Activated T-cell treated with anti-CD3 and anti-CD28 coated beads, Interleukin-2, amount 50 U/mL, for 72 hours (primary cell): ENCODE measurements at places on chromosomes 12 and 14.
A peak's percentile ranks its signal among the peaks of the same experiment; 100 is the strongest.

- H3K4me1 ChIP-seq, result peaks cover 92% of the 10 kb centered on the region
- no peaks in the 10 kb centered on the region for H3K27me3 ChIP-seq
- H3K27ac ChIP-seq, result peak overlapping the region; percentile 88
- peak overlapping the region; percentile 97 for H3K4me3 ChIP-seq
Measured at GRCh38 chr14:61705017-61705416, 9.7 kb downstream of the HIF1A start.

DNA sequence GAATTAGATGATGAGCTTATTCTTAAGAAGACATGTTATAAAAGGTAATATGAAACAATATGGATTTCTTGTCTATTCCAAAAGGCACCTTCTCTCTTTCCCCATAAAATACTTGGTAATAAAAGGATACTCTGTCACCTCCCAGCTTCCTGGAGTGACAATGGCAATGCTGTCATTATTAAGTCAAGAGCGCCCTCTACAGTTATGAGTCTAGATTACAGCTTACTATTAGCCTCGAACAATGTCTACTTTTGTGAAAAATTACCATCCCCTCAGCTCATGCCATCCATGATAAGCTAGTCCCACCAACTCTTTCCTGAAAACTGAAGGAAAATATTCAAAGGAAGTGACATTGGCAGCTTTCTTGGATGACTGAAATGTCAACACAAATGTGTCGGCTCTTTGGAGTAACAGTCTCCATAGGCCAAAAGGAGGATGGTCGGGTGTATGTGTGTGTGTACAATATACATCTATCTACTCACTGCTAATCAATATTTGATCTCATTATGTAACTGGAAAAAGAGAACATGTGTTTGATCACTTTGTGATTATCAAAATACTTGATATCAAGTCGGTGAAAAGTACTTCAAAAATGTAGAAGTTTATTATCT is 48.7 kb upstream of the CDKN3 start:
- H3K4me3 ChIP-seq, result no peak overlapping the region
- no peaks in the 10 kb centered on the region for H3K4me1 ChIP-seq
- H3K36me3 ChIP-seq, result no peaks in the 10 kb centered on the region
- H3K27me3 ChIP-seq, result no peaks in the 10 kb centered on the region
- peak; percentile 28 for DNase-seq

- H3K27ac ChIP-seq, result no peak overlapping the region
- DNase-seq, result no peak
- H3K4me3 ChIP-seq, result no peak overlapping the region
Measured at GRCh38 chr14:85798856-85799255, 268.9 kb downstream of the FLRT2 start.

GRCh38 chr12:53419756-53420155 is 3.9 kb upstream of the AMHR2 start:
- peaks cover 2% of the 10 kb centered on the region for H3K36me3 ChIP-seq
- peaks cover 60% of the 10 kb centered on the region for H3K4me1 ChIP-seq
- H3K27me3 ChIP-seq, result no peaks in the 10 kb centered on the region

DNA sequence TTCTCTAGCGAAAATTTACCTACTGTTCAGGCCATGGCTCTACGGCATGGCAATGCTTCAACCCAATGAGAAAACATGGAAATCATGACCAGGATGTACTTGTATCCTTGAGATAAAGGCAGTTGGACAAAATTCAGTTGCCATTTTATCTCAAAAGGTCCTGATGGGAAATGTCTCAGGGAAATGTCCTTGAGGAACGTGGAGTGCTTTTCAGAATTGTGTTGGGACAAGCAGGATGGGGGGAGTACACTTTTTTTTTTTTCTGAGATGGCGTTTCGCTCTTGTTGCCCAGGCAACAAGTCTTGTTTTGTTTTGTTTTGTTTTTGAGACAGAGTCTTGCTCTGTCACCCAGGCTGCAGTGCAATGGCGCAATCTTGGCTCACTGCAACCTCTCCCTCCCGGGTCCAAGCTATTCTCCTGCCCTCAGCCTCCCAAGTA is 86.8 kb upstream of the EIF5 start:
- H3K27me3 ChIP-seq, result peaks cover 20% of the 10 kb centered on the region
- H3K36me3 ChIP-seq, result no peaks in the 10 kb centered on the region
- no peak overlapping the region for H3K27ac ChIP-seq

DNA sequence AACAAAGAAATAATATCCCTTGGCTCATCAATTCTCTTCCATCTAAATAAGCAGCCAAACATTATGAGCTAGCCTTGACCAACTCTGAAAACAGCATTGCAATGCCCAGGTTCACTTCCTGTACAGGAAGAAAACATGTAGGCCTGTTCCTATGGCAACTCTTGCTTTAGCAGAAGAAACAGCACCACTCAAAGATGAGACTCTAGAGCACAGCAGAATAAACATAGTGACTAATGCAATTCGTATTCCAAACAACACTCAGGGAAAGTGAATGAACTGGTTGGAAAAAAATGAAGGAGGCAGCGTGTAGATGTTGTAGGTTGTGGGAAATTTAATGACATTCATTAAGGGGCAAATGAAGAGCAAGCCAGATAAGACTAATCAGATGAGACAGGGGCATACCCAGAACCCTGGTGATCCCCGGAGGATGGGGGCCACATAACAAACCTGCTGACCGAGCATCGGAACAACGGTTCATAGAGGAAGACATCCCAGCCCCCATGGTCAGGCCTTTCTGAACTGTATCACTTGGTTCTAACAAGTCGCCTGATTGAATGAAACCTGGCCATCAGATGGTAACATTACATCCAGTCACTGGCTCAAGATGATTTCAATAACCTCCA is 9.0 kb downstream of the ARHGDIB start:
- H3K36me3 ChIP-seq, result peaks cover 15% of the 10 kb centered on the region
- DNase-seq, result peak; percentile 50
- peaks cover 91% of the 10 kb centered on the region for H3K4me1 ChIP-seq

- H3K4me1 ChIP-seq, result peaks cover 92% of the 10 kb centered on the region
- peak overlapping the region; percentile 95 for H3K27ac ChIP-seq
- no peaks in the 10 kb centered on the region for H3K36me3 ChIP-seq
- peak overlapping the region; percentile 69 for H3K4me3 ChIP-seq
- peak; percentile 63 for DNase-seq
Measured at GRCh38 chr12:92403210-92404175, 257.8 kb upstream of the BTG1 start.

DNA sequence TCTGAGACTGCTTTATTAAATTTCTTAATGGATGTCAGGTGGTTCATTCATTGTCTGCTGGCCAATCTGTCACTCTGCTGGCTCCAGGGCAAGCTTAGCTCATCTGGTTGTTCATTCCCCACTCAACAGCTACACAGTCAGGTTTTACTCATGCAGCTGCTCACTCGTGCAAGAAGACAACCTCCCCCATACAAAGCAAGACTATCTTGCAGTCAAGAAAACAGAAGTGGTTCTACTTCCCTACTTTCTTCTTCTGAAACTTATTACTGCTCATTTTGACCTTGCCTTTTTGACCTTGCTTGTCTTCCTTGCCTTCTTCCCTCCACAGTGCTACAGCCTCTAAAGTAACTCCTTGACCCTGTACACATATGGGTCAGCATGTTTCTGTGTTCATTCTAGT is 277.9 kb downstream of the SSPN start:
- H3K36me3 ChIP-seq, result peaks cover 3% of the 10 kb centered on the region
- no peak for DNase-seq
- H3K27ac ChIP-seq, result peak overlapping the region; percentile 15
- no peaks in the 10 kb centered on the region for H3K27me3 ChIP-seq
- peaks cover 23% of the 10 kb centered on the region for H3K4me1 ChIP-seq
- no peak overlapping the region for H3K4me3 ChIP-seq
